ENCODE measurements at places on chromosomes 1 and 21.

DNA sequence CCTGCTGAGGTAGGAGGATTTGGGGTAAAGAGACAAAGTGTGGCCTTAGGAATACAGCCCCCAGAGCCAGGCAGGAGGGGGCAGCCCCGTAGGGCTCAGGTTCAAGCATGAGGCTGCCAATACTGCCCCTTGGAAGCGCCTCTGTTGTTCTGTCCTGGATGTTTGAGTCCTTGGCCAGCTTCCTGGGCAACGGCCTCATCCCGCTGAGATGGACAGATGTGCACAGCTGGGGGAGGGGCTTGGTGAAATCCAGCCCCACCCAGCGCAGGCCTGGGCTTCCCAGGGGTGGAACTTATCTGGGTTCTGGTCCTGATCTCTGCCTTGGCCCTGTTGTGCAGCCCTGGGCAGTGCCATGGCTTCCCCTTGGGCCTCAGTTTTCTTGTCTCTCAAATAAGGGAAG is 34.8 kb upstream of the MAN1C1 start:
- DNase-seq: no peak

DNA sequence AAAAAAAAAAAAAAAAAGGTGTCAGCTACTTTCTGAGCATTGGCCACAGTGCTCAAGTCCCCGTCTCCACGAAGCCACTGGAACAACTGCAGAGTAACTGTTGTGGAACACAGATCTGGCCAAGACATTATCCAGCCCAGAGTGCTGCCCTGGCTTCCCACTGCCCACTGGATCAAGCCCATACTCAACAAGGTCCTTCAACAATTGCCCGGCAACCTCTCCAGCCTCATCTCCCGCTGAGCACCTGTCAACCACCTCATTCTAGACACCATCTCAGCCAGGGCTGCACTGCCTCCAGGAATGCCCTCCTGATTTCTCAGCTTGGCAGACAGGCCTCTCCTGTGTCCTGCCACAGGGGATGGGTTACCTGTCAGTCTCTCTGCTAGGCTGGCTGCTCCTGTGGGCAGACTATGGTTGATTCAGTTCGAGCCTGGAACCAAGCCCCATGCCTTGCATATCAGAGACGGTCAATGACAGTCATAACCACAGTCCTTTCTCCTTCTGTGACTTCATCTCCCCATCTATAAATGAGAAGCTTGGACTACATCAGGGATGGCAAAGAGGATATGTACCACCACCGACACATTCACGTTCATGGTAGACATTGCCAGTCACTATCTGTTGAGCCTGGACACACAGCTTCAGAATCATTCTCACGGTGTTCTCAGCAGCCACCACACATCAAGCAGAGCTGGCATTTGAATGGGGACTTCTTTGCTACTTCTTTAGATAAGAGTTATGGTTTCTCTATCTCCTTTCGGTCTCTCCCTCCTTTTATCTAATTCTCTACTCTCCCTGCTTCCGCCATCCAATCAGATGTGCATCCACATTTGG is 76.9 kb downstream of the MRPL37 start:
- no peak for DNase-seq

DNA sequence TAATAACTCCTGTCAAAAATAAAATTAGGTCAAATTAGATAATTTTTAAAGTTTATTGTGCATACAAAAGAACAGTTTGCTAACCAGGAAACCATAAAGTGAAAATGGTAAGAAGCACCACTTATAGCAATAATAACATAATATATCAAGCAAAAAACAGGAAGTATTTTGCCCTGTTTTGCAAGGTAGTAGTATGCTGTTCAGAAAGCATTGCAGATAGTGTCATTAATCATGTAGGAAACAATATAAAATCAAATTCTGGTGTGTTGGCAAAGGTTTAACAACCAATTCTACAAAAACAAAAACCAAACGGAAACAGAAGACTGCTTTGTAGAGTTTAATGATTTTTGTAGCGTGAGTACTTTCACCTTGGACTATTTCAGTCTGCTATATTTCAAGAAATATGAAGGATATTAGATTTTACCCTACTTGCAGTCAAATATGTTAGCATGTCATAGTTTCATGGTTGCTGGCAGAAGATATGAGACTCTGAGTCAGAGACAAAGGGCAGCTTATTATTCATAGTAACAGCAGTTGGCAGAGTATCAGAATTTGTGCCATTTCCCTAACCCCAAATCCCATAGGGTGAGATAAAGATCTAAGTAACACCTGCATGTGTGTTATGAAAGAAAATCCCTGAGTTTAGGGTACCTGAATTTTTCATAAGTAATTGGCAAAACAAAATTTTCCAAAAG is 729.0 kb upstream of the BRINP3 start:
- DNase-seq: peak; percentile 8

DNA sequence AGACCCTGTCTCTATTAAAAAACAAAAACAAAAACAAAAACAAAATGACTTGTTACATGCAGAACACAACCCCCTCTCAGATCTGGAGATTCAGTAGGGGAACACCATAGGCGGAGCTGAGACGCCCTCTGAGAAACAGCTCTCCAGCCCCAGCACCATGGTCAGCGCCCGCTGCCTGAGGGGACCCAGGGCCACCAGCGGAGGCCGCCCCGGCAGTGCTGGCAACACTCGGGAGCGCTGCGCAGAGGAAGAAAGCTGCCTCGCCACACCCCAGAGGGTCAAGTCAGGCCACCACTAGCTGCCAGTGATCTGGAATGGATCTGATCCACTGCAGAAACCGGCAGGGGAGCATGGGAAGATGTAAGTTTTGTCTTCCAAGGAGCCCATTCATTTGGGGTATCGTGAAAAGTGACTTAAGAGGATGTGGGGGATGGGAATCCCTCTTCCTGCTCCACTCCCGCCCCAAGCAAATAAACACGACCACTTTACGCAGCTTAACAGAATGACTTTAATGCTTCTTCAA is 3.1 kb downstream of the ACTA1 start:
- no peak for DNase-seq

DNA sequence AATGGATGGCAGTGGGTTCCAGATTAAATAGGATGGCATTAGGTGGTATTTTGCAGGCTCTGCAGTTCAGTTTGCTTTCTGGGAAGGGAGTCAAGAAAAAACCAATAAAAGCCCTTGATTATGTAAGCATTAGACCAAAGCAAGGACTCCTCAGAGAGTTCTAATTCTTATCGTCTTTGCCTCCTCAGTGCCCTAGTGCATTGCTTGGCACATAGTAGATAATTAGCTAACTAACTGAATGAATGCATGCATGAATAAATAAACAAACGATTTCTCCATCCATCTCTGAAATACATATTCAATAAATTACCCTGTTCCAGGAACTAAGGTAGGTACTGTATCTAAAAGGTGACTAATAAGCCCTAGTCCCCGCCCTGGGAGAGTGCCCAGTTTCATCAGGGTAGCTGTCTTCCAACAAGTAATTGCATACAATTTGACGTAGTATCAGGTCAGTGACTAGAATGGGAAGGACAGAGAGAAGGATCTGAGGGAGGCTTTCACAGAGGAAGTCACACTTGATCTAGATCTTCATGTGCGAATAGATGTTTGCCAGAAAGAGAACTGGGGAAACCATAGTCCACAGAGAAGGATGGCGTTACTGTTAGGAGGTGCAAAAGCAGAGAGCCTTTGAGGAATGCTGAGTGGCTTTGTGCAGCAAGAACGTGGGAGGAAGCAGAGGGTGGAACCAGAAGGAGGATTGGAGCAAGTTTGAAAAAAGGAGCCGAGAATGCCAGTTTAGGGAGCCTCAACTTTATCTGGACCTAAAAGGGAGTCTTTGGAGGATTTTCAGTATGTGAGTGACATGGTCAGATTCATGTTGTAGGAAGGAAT is 111.4 kb downstream of the TBX19 start:
- DNase-seq: peak; percentile 81

GRCh38 chr1:26545969-26546323 is 16.4 kb downstream of the RPS6KA1 start:
- no peak for DNase-seq

GRCh38 chr1:205701420-205701819 is 21.1 kb upstream of the SLC45A3 start:
- no peak for DNase-seq

- DNase-seq: no peak
Measured at GRCh38 chr1:201137579-201138310, 10.8 kb upstream of the ASCL5 start.

DNA sequence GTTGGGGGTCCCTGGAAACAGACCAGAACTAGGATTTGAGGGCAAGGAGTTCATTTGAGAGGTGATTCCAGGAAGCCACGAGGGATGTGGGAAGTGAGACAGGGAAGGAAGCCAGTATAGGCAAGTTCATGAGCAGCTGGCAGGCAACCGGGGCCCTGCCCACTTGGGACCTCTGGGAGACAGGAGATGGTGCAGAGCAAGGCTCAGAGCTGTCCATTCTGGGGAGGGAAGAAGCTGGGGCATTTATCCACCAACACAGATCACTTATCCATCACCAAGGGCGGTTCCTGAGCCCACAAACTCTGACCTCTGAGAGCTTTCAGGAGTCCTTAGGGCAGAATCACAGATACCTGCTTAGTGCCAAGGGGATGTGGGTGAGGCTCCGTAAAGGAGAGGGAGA is 16.8 kb downstream of the EDN2 start:
- DNase-seq: no peak
